Activated CD4-positive, alpha-beta T cell treated with anti-CD3 and anti-CD28 coated beads for 48 hours (primary cell): ENCODE measurements at places on chromosomes 7 and 10.

GRCh38 chr7:17732083-17732482 is 208.2 kb downstream of the SNX13 start:
- DNase-seq: no peak

GRCh38 chr7:14836571-14837189 is 65.9 kb downstream of the DGKB start:
- DNase-seq: no peak

DNA sequence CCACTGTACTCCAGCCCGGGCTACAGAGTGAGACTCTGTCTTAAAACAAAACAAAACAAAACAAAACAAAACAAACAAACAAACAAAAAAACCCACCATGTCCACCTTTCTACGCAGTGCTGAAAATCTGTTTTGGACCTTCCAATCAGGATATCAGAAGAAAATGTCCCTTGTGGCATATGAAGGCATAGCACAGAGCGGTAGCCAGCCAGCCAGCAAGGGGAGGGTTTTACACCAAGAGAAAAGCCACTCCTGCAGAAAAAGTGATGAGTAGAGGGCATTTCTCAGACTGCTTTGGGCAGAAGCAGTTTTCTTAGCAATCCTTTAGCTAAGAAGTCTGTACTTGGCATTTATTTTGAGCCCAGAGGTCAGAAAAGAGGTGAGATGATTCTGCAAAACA is 612.2 kb downstream of the TYW1 start:
- DNase-seq: no peak

DNA sequence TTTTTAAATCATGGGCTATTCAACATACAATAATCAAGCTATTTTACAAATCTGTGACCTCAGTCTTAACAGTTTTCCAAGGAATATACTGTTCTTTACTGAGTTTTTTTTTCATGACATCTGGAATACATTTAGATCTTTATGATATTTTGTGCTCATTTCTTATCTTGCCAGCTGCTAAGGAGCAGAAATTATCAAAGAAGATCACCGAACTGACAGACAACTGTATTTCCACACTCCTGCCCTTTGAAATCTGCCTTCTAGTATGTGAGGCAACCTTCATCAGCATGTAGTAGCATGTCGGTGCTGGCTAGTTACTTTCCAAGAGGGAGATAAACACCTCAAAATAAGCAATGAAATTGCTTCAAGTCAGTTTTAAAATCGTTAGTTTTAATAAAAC is 66.4 kb downstream of the NHLRC2 start:
- DNase-seq: no peak

DNA sequence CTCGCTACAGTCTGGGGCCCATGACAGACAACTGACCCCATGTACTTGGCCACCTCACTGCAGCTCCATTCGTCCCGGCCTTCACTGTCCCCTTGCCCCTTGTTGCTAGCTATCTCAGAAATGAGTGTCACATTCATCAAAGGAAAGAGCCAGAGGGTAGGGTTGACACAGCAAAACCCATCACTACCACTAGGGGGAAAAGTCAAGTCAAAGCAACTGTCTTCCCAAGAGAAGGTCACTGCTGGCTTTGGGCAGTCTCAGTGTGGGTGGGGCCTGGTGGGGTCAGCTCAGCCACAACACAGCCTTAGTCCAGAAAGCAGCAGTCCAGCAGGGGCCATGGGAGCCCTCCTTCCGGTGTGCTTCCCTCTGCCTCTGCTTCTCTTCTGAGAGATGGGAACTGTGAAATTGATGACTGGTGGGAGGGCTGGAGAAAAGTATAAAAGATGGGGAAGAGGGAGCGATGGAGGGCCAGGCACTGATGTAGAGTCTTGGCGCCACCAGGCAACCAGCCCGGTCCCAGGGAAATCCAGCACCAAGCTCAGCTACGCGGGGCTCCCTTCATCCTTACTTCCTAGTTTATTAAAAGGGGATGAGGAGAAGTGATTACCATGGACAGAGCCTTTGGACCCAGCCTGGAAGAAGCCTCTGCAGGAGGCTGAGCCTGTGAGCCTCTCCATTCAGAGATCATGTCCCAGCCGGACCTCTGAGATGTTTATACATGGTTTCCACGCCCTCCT is 58.0 kb downstream of the PLXNA4 start:
- no peak for DNase-seq

DNA sequence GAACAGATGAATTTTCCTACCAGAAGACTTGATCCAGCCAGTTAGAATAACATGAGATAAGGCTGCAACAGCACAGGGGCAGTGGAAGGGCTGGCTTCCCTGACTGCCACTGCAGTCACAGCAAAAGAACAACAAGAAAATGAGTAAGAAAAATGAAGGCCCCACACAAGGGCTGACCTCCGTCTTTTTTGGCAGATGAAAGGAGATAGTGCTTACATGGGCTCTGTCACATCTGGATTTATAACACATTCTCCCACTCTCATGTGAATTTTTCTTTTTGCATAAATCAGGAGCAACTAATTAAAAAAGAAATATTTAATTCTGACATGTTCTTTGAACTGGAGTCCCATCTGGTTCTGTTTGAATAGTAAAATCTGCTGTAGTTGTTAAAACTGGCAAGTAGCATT is 99.6 kb downstream of the NRP1 start:
- DNase-seq: no peak

DNA sequence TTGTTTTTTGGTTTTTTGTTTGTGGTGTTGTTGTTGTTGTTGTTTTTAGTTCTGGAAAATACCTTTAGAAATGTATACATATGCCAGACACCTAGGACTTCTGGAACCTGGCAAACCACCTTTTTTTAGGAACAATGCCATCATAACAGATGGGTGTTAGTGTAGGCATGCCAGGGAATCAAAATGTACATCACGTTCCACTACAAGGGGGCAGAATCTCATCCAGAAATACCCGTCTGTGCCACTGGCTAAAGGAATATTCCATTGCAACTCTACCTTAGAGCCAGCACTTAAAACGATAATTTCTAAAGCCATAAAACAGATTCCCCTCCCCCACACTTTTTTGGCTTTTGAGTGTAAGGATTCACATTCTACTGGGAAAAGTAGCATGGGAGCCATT is 239.8 kb downstream of the ETV1 start:
- DNase-seq: no peak

DNA sequence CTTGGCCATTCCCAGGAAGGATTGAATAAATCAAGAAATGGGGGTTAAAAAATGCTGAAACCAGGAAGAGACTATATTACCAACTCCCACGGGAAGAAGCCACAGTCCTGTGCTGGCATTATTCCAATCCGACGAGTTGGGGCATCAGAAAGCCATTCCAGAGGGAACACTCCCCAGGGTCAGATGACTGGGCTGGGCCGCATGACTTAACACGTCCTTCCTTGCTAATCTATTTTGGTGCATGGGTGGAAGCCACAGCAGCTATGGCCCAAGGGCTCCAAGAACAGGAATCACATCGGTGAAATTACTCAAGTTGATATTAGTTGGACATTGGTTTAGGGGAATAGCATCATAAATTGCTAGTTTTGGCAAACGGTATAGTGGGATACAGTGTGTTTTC is 592.9 kb upstream of the NRP1 start:
- no peak for DNase-seq
